Urinary bladder (tissue), 4 donors: ENCODE measurements at places on chromosomes 2 and 18. TPM values are rescaled to one million over a fixed set of nuclear protein-coding genes. Genes with fewer than 3 reads are reported as not detected.

The SCN2A gene
- polyA plus RNA-seq: 0.27 TPM

The KCNJ3 gene
- polyA plus RNA-seq: 0.52 TPM

The TCF23 gene
- 0.08 TPM for polyA plus RNA-seq

The LDLRAD4 gene
- 13.8 TPM for polyA plus RNA-seq

The IGFBP2 gene
- polyA plus RNA-seq: 162 TPM

The LMAN2L gene
- 23.5 TPM for polyA plus RNA-seq

The TSPYL6 gene
- polyA plus RNA-seq: not detected

The NTSR2 gene
- 0.05 TPM for polyA plus RNA-seq

The MOCOS gene
- 2.1 TPM for polyA plus RNA-seq

The PMAIP1 gene
- 1.1 TPM for polyA plus RNA-seq

The REG3G gene
- polyA plus RNA-seq: 0.30 TPM

The DCDC2C gene
- 0.09 TPM for polyA plus RNA-seq

The NMUR1 gene
- 0.54 TPM for polyA plus RNA-seq

The LGALSL gene
- polyA plus RNA-seq: 4.7 TPM

The GPR39 gene
- 1.4 TPM for polyA plus RNA-seq

The SKOR2 gene
- not detected for polyA plus RNA-seq

The FAM228B gene
- 13.8 TPM for polyA plus RNA-seq

The M1AP gene
- 0.15 TPM for polyA plus RNA-seq

The SDC1 gene
- 65.3 TPM for polyA plus RNA-seq

The PNKD gene
- polyA plus RNA-seq: 92.7 TPM

The LCT gene
- not detected for polyA plus RNA-seq

The GPR17 gene
- polyA plus RNA-seq: 0.47 TPM

The CCDC148 gene
- 0.28 TPM for polyA plus RNA-seq

The TMEFF2 gene
- 3.5 TPM for polyA plus RNA-seq

The RGPD6 gene
- 6.7 TPM for polyA plus RNA-seq

The TUBA4B gene
- polyA plus RNA-seq: not detected

The GNLY gene
- 1.8 TPM for polyA plus RNA-seq

The FRZB gene
- polyA plus RNA-seq: 6.3 TPM

The CHAC2 gene
- polyA plus RNA-seq: 1.4 TPM

The CD8B gene
- polyA plus RNA-seq: 0.82 TPM

The TPGS2 gene
- 63.7 TPM for polyA plus RNA-seq

The RNF152 gene
- 3.4 TPM for polyA plus RNA-seq

The GAL3ST2 gene
- polyA plus RNA-seq: not detected

The RAX gene
- polyA plus RNA-seq: not detected

The ASB1 gene
- 24.7 TPM for polyA plus RNA-seq

The LYPD1 gene
- polyA plus RNA-seq: 0.46 TPM

The PDE6D gene
- polyA plus RNA-seq: 40.6 TPM

The DYNAP gene
- polyA plus RNA-seq: not detected

The TLX2 gene
- 0.51 TPM for polyA plus RNA-seq
